ENCODE measurements at places on chromosomes 7 and 10. TPM values are rescaled to one million over a fixed set of nuclear protein-coding genes. Genes with fewer than 3 reads are reported as not detected.

GRCh38 chr10:2686691-2687090 lies 380.7 kb upstream of the PFKP start:
- DNase-seq: no peak

- no peak for DNase-seq
These were observed 28.1 kb downstream of the MCU start for GRCh38 chr10:72719941-72720592.

Gene RGS10
- 42.9 TPM for total RNA-seq

Gene RAB19
- not detected for total RNA-seq

Data from ascending aorta (tissue), 2 donors.